Stomach (tissue), 19 donors: ENCODE measurements at places on chromosomes 12 and 14. TPM values are rescaled to one million over a fixed set of nuclear protein-coding genes. Genes with fewer than 3 reads are reported as not detected.

DNA sequence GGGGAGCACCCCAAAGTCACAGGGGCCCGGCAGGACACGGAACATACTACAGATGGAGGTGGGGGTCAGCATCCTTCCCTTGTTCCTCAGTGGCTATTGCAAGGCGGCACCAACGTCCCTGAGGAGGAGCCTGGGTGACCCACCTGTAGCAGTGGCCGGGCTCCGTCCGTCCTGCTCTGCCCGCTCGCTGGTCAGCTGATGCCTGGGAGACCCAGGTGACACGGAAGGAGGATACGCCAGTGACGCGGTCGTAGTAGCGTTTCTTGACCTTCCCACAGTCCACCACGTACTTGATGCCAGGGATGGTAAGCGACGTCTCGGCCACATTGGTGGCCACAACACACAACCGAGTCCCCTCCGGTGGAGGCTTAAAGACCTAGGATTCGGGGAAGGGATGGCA, 24.7 kb downstream of the DHX37 start:
- no peaks in the 10 kb centered on the region for H3K4me1 ChIP-seq
- no peak overlapping the region for H3K27ac ChIP-seq
- H3K27me3 ChIP-seq = no peaks in the 10 kb centered on the region
- no peak for DNase-seq

DNA sequence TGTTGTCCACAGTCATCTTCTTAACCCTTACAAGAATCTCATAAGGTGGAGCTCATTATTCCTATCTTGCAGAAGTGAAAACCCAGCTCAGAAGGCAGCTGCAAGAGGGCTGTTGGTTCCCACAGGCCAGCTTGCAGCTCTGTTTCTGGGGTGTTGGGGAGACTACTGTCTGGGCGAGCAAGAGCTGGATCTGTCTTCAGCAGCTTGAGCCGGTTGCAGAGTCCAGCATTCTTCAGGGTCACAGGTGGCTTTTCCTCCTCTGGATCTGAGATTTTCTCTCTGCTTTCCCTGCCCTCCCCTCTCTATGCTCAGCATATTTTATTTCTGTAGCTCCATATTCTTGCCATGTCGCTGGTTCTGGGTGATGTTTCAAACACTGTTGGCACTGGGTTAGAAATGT, 87.4 kb downstream of the PAPOLA start:
- no peak overlapping the region for H3K4me3 ChIP-seq
- H3K27me3 ChIP-seq = peaks cover 85% of the 10 kb centered on the region
- DNase-seq = no peak
- peaks cover 10% of the 10 kb centered on the region for H3K4me1 ChIP-seq

DNA sequence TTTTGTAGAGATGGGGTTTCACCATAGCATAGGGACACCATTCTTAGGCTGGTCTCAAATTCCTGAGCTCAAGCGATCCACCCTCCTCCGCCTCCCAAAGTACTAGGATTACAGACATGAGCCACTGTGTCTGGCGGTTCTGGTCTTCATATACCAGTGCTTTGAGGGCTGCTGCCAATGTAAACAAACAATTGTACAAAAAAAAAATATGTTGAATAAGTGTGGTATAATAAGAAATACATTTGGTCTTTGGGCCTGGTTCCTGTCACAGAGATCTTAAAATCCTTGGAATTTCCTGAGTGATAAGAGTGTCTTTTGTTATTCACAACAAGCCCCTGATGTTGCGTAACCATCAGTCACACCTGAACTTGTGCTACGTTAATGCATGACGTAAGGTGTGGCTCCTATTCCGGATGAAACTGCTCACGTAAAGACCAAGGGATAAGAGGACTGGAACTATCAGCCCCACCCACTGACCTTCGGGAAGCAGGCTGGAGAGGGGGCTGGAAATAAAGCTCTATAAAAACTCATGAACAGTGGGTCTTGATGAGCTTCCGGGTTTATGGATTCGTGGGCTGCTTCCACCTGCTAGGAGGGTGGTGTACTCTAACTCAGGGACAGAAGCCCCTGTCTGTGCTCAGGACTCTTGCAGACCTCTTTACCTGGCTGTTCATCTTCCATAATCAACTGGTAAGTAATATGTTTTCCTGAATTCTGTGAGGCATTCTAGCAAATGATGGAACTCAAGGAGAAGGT, 16.5 kb upstream of the RIMKLB start:
- no peaks in the 10 kb centered on the region for H3K27me3 ChIP-seq
- H3K4me1 ChIP-seq = peaks cover 12% of the 10 kb centered on the region
- H3K4me3 ChIP-seq = no peak overlapping the region
- H3K36me3 ChIP-seq = no peaks in the 10 kb centered on the region
- peak overlapping the region; percentile 35 for H3K27ac ChIP-seq

DNA sequence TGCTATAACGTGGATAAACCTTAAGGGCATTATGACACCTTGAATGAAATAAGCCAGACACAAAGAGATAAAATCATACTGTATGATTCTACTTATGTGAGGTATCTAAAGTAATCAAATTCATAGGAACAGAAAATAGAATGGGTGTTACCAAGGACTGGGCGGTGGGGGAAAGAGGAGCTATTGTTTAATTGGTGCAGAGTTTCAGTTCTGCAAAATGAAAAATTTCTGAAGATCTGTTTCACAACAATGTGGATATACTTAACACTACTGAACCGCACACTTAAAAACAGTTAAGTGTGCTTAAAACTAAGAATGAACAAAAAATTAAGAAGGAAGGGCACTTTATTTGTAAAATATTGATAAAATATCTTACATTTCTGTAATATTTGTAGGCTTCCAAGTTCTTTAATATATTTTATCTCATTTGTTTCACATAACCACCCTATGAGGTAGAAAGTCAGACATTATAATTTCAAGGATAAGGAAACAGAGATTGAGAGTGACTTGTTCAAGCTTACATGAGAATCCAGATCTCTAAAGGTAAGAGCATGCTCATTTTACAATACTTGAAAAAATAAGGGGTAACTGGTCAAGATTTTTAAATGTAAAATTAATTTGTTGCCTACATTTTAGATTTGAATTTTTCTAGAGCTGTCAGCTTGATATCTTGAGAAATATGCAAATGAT, 14.9 kb downstream of the LTA4H start:
- H3K27ac ChIP-seq = no peak overlapping the region
- H3K4me1 ChIP-seq = no peaks in the 10 kb centered on the region
- no peak for DNase-seq

- H3K4me3 ChIP-seq = no peak overlapping the region
- H3K36me3 ChIP-seq = peaks cover 7% of the 10 kb centered on the region
- no peak for DNase-seq
- H3K27me3 ChIP-seq = no peaks in the 10 kb centered on the region
- H3K4me1 ChIP-seq = no peaks in the 10 kb centered on the region
Measured at GRCh38 chr14:90780519-90780918, 35.7 kb downstream of the TTC7B start.

- H3K27ac ChIP-seq = no peak overlapping the region
- peaks cover 60% of the 10 kb centered on the region for H3K4me1 ChIP-seq
- H3K4me3 ChIP-seq = no peak overlapping the region
- DNase-seq = no peak
- no peaks in the 10 kb centered on the region for H3K36me3 ChIP-seq
- H3K27me3 ChIP-seq = no peaks in the 10 kb centered on the region
Measured at GRCh38 chr12:6369916-6370575, 5.3 kb downstream of the SCNN1A start.

- no peak overlapping the region for H3K4me3 ChIP-seq
- H3K36me3 ChIP-seq = no peaks in the 10 kb centered on the region
- H3K27me3 ChIP-seq = no peaks in the 10 kb centered on the region
- no peak overlapping the region for H3K27ac ChIP-seq
Measured at GRCh38 chr14:61098721-61099120, 117.7 kb downstream of the SLC38A6 start.

- no peak overlapping the region for H3K4me3 ChIP-seq
- H3K27me3 ChIP-seq = no peaks in the 10 kb centered on the region
- H3K27ac ChIP-seq = no peak overlapping the region
- no peak for DNase-seq
Measured at GRCh38 chr12:131231032-131231980, 277.6 kb downstream of the ADGRD1 start.

DNA sequence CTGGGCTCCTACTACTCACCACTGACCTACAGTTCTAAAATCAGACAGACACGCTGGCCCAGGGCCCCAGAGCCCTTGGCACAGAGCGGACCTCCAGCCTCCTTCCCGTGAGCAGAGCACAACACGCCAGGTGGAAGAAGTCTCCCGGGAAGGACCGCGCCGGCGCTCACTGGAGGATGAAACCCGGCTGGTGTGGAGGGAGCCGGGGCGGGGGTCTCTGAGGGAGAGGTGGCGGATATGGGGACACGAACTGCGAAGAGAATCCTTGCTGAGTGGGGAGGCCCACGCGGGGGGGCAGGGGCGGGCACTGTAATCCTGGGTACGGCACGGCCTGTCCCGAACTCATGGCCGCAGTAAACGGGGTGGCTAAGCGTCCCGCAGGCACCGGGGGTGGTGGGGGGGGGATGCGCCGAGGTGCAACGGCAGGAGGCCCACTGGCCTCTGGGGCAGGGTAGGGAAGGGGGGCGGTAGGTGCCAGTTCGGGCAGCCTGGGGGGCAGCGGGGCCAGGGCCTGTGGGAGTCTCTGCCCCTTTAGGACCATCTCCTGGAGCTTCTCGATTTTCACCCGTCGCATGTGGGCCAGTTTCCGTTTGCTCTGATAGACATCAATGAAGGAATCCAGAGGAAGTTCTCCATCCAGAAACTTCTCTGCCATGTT, 28.8 kb downstream of the VPS37B start:
- peak overlapping the region; percentile 86 for H3K27ac ChIP-seq
- H3K36me3 ChIP-seq = peaks cover 82% of the 10 kb centered on the region
- no peaks in the 10 kb centered on the region for H3K27me3 ChIP-seq
- DNase-seq = peak; percentile 37
- no peak overlapping the region for H3K4me3 ChIP-seq

DNA sequence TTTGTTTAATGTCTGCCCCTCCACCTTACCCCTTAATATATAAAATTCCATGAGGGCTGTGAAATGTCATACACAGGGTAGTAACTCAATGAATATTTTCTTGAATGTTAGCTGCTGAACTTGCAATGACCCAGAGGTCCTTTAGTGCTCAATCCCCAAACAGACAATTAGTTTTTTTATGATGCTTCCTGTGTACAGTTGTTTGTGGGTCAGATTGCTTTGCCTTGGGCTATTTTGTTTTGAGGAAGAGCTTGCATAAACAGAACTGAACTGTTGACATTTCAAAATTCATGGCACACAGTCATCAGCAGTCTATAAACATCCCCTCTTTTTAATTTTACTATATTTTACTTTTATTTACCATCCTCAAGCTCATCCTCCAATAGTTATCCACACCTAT, 820.5 kb upstream of the SEL1L start:
- no peaks in the 10 kb centered on the region for H3K27me3 ChIP-seq
- no peak overlapping the region for H3K4me3 ChIP-seq
- no peak for DNase-seq
- H3K27ac ChIP-seq = no peak overlapping the region

DNA sequence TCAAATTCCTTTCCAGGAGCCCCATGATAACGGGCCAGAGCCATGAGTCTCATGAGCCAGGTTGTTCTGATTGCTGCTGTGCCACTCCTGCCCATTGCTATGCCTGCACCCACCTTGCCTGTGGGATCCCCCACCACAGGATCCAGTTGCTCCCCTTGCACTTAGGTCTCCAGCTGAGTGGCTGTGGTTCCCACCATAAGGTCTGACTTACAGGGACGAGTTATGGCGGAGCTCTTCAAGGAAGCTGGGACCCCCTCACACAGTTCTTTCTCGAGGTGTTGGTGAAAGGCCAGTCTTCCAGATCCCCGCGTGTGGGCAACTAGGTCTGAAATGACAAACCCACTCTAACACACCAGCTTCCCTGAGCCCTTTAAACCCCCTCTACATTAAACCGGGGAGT, 111.9 kb upstream of the C14orf180 start:
- no peak overlapping the region for H3K27ac ChIP-seq
- no peaks in the 10 kb centered on the region for H3K36me3 ChIP-seq
- H3K27me3 ChIP-seq = peaks cover 9% of the 10 kb centered on the region
- H3K4me3 ChIP-seq = no peak overlapping the region
- no peak for DNase-seq

DNA sequence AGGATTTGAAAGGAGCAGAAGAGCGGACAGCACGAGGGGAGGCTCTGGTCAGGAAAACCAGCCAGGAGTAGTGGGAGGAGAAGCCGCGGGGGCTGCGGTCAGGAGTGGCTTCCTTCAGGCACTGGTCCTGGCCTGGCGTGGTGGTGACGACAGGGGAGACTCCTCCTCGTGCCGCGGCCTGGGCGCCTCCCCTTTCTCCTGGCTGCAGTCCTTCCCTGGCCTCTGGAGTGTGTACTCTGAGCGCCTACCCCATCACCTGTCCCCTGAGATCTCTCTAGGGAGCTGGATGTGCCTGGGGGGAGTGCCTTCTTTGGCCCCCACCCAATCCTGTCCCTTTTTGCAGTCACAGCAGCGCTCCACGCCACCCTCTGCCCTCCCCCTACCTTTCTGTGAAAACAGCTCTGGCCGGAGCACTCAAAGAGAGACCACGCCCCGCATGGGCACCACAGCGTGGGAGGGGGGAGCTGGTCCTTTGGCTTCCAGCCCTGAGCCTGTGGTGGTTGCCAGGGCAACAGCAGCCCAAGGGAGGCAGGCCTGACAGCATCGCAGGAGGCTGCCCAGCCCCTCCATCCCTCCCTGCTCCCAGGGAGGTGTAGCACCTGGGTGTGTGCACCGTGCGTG, 125.9 kb downstream of the CALM1 start:
- DNase-seq = peak; percentile 67
- H3K27ac ChIP-seq = peak overlapping the region; percentile 86
- no peak overlapping the region for H3K4me3 ChIP-seq
- no peaks in the 10 kb centered on the region for H3K27me3 ChIP-seq
- peaks cover 58% of the 10 kb centered on the region for H3K4me1 ChIP-seq

- no peaks in the 10 kb centered on the region for H3K27me3 ChIP-seq
- no peak for DNase-seq
Measured at GRCh38 chr12:111429828-111430432, 24.2 kb downstream of the SH2B3 start.

DNA sequence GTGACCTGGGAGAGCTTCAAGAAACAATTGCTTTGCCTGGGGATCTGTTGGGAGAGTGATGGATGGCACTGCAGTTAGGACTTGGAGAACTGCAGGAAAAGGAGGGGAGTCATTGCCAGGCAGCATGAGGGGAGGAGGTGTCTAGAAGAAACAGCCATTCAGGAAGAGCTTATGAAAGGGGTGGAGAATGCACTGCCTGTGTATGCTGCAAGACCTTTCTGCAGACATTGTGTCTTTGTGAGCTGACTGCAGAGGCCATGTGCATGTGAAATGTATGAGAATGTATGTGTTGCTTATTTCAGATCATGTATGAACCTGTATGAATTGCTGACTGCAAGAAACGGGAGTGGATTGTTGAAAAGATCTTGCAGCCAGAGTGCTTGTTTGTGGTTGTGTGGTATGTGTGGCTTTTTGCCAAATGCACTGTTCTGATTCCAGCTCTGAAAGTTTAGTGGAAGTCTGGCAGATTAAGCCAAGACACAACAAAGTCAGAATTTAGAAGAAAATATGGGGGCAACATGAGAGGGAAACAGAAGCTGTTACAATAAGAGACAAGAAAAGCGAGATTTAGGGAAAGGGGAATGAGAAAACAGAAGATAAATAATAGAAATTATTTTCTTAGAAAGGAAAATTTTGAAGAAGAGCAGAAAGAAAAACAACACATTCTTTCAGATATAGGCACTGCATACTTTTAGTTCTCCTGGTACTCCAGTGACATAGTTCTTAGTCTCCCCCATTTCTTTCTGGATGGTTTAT, 9.8 kb upstream of the RIMKLB start:
- DNase-seq = no peak
- peak overlapping the region; percentile 20 for H3K27ac ChIP-seq
- H3K4me3 ChIP-seq = no peak overlapping the region
- H3K36me3 ChIP-seq = no peaks in the 10 kb centered on the region
- H3K27me3 ChIP-seq = no peaks in the 10 kb centered on the region
- peaks cover 34% of the 10 kb centered on the region for H3K4me1 ChIP-seq

Gene AMDHD1
- not detected for total RNA-seq

Gene MAP3K12
- 279 TPM for total RNA-seq

Gene ZNF605
- 8.2 TPM for total RNA-seq

Gene RNASE7
- total RNA-seq = not detected

Gene FAM90A1
- 0.89 TPM for total RNA-seq

Gene TCL1B
- not detected for total RNA-seq

Gene GPHB5
- not detected for total RNA-seq
